Glutamatergic neuron (in vitro differentiated cells): ENCODE measurements at places on chromosomes 4 and X. TPM values are rescaled to one million over a fixed set of nuclear protein-coding genes. Genes with fewer than 3 reads are reported as not detected.

The MAGEE1 gene
- total RNA-seq, result 7.1 TPM

The CFAP299 gene
- total RNA-seq, result not detected

The FMR1NB gene
- total RNA-seq, result not detected

The NPNT gene
- not detected for total RNA-seq

The RNF128 gene
- total RNA-seq, result not detected

The RHOXF2B gene
- not detected for total RNA-seq

The RNF212 gene
- 11.1 TPM for total RNA-seq

The SERTM2 gene
- not detected for total RNA-seq

The POU4F2 gene
- 1.8 TPM for total RNA-seq

The MAP7D3 gene
- total RNA-seq, result 4.6 TPM

The SYN1 gene
- 34.2 TPM for total RNA-seq

The ETDA gene
- total RNA-seq, result not detected

- peak; percentile 56 for DNase-seq
These were observed 25.5 kb downstream of the GPRASP3 start for GRCh38 chrX:102745857-102746584.

DNA sequence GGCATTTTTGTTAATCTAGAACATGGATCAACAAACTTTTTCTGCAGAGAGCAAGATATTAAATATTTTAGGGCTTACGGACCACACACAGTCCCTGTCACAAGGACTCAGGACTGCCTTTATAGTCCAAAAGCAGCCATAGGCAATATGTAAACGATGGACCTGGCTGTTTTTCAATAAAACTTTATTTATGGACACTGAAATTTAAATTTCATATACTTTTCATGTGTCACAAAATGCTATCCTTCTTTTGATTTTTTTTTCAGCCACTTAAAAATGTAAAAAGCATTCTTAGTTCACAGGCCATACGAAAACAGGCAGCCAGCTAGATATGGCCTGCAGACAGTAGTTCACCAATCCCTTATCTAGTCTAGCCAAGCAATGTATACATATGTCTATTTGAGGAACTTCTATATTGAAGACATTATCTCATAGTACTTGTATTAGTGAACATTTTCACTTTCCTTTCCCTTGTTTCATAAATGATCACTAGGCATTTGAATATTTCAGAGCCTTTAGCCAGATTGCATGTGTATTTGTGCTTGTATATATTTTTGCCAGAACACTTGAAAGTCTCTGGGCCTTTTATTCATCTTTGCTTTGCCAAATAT, 350.9 kb downstream of the RPA4 start:
- DNase-seq, result no peak

- DNase-seq, result peak; percentile 84
These were observed 4.8 kb downstream of the PDGFRA start for GRCh38 chr4:54233697-54234496.

- no peak for DNase-seq
These were observed 60.9 kb downstream of the SLC7A11 start for GRCh38 chr4:138181287-138181686.

GRCh38 chrX:140190441-140191108, 225.3 kb upstream of the CXorf66 start:
- DNase-seq, result no peak

DNA sequence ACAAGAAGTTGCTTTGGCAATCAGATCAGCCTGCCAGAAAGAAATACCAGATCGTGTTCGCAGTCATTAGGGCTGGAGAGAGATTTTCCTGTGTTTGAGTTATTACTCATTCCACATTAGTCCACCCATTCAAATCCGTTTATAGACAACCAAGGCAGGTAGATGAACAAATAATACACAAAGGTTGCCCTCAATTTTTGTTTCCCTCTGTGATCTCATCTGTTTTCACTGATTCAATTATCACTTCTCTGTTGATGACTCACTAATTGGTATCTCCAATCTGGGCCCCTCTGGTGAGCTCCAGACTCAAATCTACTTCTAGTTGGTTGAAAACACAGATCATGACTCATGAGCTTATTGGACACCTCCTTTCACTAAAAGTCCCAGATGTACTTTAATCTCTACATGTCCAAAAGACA, 54.5 kb downstream of the CHM start:
- DNase-seq, result no peak

DNA sequence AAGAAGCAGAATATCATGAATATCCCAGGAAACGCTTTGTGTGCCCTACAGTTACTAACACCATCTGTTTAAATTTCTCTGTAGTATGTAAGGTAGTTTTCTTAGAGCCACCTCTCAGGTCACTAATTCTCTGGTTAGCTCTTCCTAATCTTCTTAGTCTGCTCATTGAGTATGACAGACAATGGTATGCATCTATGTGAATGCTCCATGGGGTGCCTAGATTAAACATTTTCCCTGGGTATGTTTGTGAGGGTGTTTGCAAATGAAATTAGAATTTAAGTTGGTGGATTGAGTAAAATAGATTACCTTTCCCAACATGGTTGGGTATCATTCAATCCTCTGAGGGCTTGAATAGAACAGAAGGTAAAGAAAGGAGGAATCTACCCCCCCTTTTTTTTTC, 233.0 kb downstream of the PCDH18 start:
- no peak for DNase-seq

- no peak for DNase-seq
These were observed 207.2 kb upstream of the GPRIN3 start for GRCh38 chr4:89514811-89515210.

DNA sequence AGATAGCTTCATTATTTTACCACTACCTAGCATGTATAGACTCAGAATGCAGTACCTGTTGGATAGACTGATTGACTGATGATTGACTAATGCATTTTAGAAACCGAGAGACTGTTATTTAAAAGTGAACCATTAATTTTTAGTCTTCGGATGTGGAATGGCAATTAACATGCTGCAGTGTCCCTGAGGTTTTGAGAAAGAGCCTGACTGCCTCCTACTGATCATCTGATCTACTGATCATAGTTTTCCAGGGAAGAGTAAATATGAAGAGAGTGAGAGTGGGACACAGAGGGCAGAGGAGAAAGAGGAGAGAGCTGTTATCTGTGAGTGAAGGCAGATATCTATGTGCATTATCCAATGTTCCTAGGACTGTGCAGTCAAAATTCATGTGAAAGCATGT, 764.7 kb downstream of the TRIML1 start:
- no peak for DNase-seq

DNA sequence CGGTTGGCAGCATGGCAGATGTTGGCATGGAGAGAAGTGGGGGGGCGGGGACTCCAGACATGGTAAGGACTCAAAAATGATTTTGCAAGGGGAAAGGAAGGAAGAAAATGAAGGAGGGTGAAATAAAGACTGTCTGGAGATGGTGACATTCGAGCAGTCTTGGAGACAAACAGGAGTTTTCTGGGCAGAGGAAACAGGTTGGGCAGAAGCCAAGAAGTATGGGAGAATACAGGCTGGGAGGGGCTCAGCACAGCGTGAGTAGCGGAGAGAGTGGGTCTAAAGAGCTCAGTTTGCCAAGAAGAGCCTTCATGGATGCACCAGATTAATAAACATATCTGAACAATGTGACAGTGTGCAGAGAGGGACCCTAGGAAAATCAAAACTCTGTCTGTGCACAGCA, 13.3 kb upstream of the CRMP1 start:
- DNase-seq, result no peak

- no peak for DNase-seq
These were observed 2.0 kb upstream of the HPGD start for GRCh38 chr4:174524242-174524641.

GRCh38 chr4:157270552-157270951, 50.0 kb downstream of the GRIA2 start:
- no peak for DNase-seq

GRCh38 chrX:19772822-19773628, 114.4 kb downstream of the SH3KBP1 start:
- no peak for DNase-seq

DNA sequence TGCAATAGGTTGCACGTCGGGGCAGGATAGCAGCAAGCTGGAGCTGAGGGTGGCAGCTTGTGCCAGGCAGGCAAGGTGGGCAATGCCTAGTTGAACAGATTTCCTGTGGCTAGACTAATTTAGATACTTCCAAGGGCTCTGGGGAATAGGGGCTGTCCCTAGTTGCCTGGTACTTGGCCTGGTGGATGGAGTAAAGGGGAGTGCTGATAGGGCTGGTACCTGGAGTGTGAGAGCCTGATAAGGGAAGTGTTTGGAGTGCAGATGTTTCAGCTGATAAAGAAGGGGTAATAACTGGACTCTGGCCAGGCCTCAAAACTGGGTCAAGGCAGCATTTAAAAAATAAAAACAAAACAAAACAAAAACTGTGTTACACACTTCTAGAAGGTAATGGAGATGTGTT, 665.5 kb downstream of the CCSER1 start:
- no peak for DNase-seq

DNA sequence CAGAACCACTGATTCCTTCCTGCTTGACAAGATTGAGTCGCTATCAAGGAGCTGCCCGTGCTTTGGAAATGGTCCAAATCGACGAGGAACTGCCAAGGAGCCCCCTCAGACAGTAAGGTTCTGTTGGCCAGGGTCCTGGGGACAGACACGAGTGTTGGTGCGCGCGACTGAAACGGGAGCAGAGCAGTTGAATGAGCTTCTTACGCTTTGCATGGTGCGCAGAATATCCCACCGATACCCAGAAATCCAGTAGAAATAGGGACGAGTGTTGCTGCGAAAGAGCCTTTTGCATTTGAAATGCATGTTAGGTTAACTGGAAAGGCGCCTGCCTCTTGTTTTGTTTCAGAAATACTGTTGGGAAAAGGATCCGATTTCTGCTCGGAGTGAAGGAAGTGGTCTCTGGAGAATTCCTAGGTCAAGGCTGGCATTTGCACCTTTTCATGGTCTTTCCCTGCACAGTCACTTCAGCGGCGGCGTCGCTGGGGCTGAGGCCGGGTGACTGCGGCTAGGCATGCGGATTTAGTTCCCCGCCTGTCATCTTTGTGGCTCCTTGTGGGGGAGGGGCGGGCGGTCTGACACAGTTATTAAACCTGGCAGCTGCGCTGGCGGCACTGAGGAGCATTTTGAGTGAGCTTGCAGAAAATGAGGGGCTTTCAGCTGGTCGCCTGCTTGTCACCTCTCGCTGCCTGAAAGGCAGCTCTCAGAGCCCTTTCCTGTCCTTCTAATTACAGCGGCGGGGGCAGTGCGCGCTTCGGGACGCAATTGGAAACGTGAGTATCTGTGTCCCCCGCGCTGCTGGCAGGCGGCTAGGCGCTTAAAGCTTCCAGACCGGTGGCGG, 51.5 kb upstream of the TRIM2 start:
- peak; percentile 90 for DNase-seq

GRCh38 chrX:8738588-8739189, 6.8 kb upstream of the ANOS1 start:
- peak; percentile 59 for DNase-seq

GRCh38 chrX:37371578-37371991, 22.4 kb downstream of the PRRG1 start:
- DNase-seq, result no peak

- no peak for DNase-seq
These were observed 39.5 kb upstream of the EMCN start for GRCh38 chr4:100557306-100557705.

GRCh38 chrX:51891821-51892551, 1.4 kb upstream of the MAGED1 start:
- no peak for DNase-seq

- no peak for DNase-seq
These were observed 63.4 kb downstream of the NFKB1 start for GRCh38 chr4:102564399-102565059.
